ENCODE measurements at places on chromosomes 16 and 17.

DNA sequence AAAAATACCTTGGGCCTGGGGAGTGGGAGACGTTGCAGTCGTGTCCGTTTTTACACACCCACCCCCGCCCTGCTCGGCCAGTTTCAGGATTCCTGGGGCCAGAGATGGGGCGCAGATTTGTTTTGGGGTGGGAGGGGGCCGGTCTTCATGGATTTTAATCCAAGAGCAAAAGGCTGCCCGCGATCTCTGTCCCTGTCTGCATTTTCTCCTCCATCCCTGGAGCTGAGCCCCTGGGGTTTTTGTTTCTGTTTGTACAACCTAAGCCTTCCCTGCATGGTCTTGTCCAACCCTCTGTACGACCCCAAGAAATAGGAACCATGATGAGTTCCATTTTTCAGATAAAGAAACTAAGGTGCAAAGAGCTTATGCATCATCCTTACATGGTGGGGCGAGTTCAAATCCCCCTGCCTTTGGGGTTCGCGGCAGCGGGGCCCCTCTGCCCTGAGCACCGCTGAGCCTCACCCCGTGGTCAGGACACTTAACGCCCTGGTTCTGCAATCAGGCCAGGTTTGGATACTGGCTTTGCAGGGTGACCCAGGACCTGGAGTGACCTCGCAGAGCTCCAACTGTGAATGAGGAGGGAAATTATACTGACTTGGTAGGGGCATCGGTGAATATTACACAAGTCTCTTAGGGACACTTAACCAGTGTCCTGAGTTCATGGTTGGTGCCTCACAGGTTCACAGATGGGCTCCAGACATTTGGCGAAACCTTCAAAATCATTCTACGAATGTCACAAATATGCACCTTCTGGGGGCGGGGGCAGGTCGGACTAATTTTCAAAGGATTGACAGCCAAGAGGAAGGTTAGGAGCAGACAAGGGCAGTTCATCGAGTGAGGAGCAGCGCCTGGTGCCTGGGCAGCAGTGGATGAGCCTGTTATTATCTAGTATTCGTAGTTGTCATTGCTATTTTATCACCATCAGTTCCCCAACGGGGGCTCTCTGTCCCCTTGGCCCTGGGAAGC, 4.1 kb upstream of the FOXF1 start:
- DNase-seq = no peak

- peak; percentile 36 for DNase-seq
These were observed 45.3 kb downstream of the BRD7 start for GRCh38 chr16:50323335-50324011.

DNA sequence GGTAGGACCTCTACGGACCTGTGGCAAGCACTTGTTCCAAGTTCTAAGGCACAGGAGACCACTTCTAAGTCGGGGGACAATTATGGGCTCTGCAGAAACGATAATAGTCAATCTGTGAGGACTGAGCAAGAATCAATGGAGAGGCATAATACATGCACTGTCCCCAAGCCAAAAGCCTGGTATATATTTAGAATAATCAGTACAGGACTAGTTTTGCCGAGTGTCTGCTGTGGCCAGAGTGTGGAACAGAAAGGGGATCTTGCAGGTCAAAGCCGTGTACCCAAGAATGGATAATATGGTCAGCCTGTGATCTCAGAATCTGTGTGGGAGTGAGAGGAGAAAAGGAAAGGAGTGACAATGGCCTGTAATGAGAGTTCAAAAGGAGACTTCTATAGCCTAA, 80.2 kb upstream of the GNAO1 start:
- DNase-seq = no peak

- DNase-seq = no peak
These were observed 8.0 kb downstream of the SGF29 start for GRCh38 chr16:28561557-28562187.

DNA sequence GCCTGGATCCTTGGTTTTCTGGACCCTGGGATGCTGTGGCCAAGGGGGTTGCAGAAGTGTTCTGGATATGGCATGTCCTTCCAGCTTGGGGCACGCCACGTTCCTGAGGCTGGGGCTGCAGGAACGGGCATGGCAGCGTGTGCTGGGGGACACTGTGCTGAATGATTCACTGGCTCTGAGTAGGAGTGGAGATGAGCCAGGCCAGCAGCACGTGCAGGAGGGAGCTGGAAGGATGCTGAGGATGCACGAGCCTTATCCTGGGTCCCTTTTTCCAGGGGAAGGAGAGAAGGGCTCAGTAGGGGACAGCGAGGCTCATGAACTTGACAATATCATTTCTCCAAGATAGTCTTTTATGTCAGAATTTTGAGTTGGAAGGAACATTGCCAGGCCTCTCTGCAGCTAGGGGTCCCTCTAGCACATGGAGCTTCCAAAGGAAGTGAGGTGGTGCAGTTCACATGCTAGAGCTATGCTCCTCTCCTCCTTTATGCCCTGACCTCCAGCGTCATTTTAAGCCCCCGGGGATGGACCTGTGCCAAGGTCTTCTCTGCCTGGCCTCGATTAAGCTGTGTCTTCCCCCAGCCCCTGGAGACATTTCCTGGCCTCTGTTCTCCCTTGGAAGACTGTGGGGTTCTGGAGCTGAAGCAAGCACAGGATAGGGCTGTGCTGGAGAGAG, 125.9 kb downstream of the OR1D5 start:
- no peak for DNase-seq

GRCh38 chr17:10192972-10193371, 5.4 kb downstream of the GAS7 start:
- no peak for DNase-seq

GRCh38 chr17:12613566-12613965, 52.1 kb upstream of the MYOCD start:
- DNase-seq = no peak

DNA sequence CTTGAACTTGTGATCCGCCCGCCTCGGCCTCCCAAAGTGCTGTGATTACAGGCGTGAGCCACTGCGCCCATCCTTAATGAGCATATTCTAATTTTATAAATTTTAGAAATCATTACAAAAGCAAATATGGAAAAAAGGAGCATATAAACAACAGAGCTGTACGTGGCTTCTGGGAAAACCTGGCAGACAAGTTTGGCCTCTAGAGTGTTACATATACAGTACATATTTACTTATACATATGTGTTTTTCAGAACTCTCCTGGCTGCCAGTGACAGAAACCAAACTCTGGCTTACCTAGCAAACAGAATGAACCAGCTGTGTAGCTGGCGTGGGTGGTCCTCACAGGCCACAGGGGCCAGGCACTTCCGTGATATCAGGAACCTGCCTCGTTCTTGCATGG, 10.1 kb downstream of the DRC3 start:
- DNase-seq = no peak

GRCh38 chr16:21158208-21159110, at the start of gene LDAF1:
Gene LDAF1 (plus strand): TSS chr16:21158674. CDS start chr16:21161183, 2,509 bp downstream.
- DNase-seq = peak; percentile 56

DNA sequence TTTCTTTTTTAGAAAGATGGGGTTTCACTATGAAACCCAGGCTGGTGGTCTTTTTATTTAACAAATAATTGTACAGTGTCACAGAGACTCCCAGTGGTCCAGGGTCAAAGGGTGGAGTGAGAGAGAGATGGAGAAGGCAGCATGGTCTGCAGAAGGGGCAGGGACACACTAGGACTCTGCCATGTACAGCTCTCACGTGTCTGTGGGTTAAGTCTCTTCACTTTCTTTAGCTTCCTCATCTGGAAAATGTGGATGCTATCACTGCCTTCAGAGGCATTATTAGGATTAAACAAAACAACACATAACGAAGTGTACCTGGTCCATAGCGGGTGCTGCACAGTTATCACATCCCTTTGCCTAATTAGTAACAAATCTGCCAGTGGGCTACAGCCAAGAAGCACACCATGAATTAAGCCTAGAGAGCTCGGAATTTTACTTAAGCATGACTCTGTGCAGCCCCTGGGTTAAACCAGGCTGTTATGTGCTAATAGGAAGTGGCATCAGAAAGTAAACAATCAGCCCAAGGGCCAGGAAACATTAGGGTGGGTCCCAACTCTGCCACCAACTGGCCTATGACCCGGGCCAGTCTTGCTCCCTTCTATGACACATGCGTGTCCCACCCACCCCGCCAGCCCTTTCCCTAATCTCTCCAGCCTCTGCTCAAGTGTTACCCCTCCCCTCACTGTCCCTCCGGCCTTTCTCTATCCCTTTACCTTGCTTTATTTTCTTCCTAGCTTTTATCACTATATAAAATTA, 13.9 kb downstream of the TOP3A start:
- DNase-seq = no peak

DNA sequence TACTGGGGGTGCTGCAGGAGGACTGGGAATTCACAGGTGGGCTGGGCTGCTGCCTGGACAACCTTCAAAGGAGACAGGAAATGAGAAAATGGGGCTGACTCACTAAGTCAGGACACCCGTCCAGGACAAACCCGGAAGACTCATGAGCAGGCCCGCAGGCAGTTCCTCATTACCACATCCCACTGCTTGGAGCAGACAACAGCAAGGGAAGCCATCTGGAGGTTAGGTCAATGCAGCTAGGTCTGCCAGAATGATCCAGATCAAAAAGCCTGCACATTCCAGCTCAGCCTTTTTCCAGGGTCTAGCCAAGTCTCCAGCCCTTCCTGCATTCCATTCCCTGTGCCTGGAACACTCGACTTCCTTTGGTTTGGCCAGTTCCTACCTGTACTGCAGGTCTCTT, 536.5 kb upstream of the CDH11 start:
- peak; percentile 55 for DNase-seq

- no peak for DNase-seq
These were observed 14.7 kb downstream of the TMC5 start for GRCh38 chr16:19432429-19432828.

DNA sequence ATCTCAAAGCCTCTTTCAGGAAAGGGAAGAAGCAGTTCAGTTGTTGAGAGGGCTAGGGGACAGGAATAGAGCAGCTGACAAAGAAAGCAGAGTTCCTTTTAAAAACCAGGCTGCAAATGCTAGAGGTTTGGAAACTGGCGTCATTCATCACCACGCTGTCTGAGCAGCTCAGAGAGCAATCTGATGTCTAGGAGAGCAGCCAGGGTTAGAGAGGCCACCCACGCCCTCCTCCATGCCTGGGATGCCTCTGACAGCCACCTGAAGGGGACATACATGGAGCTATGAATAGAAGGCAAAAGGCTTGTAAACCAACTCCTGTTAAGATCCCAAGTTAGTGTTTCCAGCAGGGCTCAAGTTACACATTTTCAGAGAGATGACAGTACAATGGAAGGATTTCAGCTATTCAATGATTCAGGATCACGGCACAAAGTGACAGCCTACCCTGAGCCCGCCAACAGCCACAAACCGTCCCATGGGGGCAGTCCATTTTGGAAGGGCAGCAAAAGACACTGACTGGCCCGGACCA, 12.4 kb downstream of the RAB5C start:
- DNase-seq = no peak

GRCh38 chr16:8632675-8633182, 11.2 kb downstream of the METTL22 start:
- no peak for DNase-seq

- no peak for DNase-seq
These were observed 43.5 kb downstream of the MRPS23 start for GRCh38 chr17:57806167-57806830.

- DNase-seq = no peak
These were observed 43.4 kb downstream of the NEUROD2 start for GRCh38 chr17:39564211-39564848.

DNA sequence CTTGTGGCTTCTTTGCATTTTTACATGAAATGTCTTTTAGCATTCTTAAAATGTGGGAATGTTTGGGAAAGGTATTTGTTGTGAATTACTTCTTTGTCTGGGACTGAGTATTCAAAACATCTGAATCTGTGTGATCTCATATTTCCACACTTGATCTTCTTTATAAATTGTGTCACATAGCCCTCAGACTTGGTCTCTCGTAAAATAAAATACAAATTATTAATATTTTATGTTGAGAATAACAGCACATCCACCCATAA, 81.9 kb downstream of the TUBD1 start:
- no peak for DNase-seq

GRCh38 chr16:26993511-26993910, 73.2 kb upstream of the C16orf82 start:
- no peak for DNase-seq

- DNase-seq = no peak
These were observed 2.5 kb downstream of the SLC12A4 start for GRCh38 chr16:67965668-67966548.

DNA sequence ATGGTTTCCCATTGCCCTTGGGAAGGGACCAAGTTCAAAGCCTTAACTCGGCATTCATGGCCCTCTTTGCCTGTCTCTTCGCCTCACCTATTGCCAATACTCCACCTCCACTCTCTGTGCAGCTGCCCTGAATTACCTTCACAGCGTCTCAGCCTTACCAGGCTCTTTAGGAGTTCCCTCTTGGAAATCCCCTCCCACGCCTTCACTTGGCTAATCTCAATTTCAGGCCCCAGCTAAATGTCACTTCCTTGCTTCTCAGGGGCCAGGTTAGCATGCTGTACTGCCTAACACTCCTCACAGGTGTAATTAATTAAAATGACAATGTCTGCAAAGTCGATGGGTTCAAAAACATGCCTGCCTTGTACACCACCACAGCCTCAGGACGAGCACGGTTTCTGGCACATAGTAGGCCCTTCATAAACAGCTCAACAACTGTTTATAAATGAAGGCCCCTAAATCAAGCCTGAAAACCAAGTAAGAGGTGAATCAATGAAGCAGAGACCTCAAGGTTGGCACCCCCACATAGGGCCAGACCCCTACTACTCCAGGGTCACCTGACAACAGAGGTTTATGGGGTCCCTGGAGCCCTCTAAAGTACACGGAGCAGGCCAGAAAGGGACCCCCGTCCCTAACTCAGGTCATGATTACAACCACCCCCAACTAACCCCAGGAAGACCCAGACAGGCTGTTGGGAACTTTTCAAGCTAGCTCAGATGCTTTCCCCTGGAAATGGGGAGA, 11.2 kb upstream of the EEF2K start:
- DNase-seq = no peak

DNA sequence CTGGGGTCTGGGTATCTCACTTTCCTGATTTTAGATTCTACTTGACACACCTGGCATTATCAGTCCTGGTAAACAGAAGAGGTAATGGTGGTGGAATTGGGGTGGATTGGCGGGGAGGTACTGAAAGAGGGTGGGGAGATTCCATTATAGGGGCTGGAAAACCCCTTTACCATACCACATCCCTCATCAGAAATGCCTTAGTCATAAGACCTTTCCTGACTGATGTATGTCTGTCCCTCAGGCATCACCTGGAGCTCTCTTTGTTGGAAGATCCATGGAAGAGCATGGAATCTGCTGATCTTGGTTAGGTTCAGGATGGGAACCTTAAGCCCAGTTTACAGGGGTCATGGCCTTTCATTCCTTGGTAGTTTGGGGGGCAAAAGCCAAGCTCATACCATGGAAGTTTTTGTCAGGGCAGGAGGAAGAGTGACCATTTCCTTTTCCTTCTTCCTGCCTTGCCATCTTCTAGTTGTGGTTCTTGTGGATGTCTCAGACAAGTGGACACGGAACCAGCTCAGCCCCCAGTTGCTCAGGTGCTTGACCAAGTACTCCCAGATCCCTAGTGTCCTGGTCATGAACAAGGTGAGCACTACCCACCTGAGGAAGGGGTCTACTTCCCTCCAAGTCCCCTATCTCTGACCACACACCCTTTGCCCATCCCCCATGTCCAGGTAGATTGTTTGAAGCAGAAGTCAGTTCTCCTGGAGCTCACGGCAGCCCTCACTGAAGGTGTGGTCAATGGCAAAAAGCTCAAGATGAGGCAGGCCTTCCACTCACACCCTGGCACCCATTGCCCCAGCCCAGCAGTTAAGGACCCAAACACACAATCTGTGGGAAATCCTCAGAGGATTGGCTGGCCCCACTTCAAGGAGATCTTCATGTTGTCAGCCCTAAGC, 3.3 kb downstream of the ERAL1 start:
- DNase-seq = no peak

GRCh38 chr17:76689859-76690258, 20.9 kb downstream of the MXRA7 start:
- DNase-seq = no peak

Data from RCC 7860 (cell line).